ENCODE measurements at places on chromosomes 3 and 15.
A peak's percentile ranks its signal among the peaks of the same experiment; 100 is the strongest.

GRCh38 chr15:46636206-46636605, 1001.4 kb downstream of the SQOR start:
- no peak for DNase-seq

DNA sequence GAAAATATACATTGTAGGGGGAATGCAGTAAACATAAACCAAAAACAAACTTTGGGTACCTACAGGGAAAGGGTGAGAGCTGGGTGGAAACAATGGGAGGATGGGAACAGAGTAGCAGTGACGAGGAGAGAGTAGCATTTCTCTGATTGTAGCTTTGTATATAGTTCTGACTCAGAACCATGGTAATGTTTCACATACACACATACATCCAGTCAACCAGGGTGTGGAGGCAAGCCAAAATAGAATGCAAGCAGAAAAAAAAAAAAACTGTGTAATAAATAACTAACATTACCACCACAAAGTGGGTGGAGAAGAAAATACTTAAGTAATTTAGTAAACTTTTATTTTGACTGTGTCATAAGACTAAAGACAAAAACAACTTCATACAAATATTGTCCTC, 27.2 kb downstream of the BCL2A1 start:
- no peak for DNase-seq

DNA sequence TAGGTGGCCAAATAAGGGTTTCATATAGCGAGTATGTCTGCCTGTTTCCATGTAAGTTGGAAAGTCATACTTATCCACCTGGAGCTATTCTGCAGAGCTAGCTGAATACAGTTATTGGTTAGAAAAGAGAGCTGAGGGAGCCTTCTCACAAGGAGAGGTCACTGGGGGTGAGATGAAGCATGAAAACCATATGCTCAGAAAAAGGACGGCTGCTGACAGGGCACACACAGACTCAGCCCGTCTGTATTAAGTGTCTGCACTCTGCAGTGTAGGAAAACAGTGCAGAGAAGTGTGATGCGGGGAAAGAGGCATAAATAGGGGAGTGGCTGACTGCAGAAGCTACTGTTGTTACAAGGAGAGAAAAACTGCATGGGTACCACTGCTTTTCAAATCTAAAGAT, 58.2 kb downstream of the C3orf70 start:
- DNase-seq: no peak

DNA sequence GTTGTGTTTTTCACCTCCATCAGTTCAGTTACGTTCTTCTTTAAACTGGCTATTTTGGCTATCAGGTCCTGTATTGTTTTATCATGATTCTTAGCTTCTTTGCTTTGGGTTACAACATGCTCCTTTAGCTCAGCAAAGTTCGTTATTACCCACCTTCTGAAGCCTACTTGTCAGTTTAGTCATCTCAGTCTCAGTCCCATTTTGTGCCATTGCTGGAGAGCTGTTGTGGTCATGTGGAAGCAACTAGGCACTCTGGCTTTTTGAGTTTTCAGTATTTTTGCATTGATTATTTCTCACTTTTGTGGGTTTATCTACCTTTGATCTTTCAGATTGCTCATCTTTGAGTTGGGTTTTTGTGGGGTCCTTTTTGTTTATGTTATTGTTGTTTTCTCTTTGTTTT, 151.3 kb downstream of the CFAP20DC start:
- no peak for DNase-seq

- no peak for DNase-seq
Measured at GRCh38 chr3:55968331-55968730, 481.2 kb upstream of the WNT5A start.

GRCh38 chr3:45311953-45312801, 76.2 kb upstream of the LARS2 start:
- no peak for DNase-seq

- DNase-seq: no peak
Measured at GRCh38 chr3:119416873-119417272, 46.5 kb downstream of the TMEM39A start.

GRCh38 chr3:42051384-42052131, 39.6 kb upstream of the TRAK1 start:
- no peak for DNase-seq

- DNase-seq: peak; percentile 8
Measured at GRCh38 chr15:45583731-45584639, 3.2 kb upstream of the BLOC1S6 start.

DNA sequence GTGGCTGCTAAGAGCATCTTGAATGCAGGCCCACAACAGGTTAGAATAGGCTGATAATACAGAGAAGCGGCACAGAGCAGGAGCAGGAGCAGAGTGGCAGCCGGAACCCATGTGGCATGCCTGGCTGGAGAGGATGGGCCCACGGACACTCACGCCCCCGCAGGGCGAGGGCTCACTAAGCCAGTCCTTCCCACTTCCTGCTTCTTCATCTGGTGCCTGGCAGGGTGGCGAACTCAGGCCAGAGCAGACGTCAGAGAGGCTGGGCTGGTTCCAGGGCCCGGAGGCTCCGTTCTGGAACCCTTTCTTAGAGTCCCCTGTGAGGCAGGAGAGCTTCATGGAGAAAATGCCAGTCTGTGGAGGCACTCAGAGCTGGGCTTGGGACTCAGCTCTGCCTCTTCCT, 195.1 kb downstream of the NTRK3 start:
- DNase-seq: no peak

DNA sequence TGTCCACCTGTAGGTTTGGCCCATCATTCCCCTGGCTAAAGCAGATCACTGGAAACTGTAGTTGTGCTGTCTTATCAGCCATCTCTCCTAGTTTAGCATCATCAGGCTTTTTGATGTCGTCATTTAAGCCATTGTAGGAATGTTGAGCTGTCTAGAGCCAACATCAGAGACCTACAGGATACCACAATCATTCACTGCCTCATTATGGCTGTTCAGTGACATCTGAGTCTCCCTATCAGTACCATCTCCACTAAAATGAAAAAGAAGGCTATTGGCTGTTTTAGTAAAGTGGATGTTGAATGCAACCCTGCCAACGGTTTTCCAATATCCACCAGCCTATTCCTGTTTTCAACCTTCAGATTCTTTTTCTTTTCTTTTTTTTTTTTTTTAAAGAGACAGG, 29.2 kb downstream of the RLBP1 start:
- DNase-seq: no peak

- DNase-seq: no peak
Measured at GRCh38 chr3:181384970-181385369, 326.8 kb upstream of the SOX2 start.

- DNase-seq: no peak
Measured at GRCh38 chr3:42758126-42758525, 14.9 kb downstream of the CCDC13 start.

- no peak for DNase-seq
Measured at GRCh38 chr3:179828738-179829137, 175.9 kb downstream of the USP13 start.

DNA sequence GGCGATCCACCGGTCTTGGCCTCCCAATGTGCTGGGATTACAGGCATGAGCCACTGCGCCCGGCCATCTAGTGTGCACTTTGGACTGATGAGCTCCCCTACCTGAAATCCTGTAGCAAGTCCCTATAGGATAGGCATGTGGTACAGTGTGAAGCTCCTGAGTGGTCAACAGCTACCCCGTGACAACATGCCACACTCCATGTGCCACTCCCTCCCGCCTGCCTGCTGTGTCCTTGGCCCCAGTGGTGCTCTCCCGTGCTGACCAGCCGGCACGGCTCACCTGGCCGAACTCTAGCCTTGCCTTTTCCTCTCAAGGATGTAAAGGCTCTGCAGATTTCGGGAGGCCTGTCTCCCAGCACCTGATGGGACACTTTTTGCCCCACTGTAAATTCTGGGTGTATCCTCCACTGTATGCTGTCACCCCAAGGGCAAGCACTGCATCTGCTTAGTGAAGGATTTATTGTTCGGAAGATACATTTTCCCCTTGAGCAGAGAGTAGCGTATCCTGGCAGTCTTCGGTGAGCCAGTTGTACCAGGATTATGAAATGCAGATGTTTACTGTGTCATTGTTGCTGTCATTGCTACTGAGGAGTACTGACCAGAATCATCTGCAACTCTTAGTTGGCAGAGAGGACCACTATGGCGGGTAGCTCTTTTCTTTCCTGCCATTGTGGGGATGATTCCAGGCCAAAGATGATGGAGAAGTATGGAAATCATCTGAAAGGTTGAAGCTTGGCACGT, 64.7 kb downstream of the IGF1R start:
- DNase-seq: no peak

DNA sequence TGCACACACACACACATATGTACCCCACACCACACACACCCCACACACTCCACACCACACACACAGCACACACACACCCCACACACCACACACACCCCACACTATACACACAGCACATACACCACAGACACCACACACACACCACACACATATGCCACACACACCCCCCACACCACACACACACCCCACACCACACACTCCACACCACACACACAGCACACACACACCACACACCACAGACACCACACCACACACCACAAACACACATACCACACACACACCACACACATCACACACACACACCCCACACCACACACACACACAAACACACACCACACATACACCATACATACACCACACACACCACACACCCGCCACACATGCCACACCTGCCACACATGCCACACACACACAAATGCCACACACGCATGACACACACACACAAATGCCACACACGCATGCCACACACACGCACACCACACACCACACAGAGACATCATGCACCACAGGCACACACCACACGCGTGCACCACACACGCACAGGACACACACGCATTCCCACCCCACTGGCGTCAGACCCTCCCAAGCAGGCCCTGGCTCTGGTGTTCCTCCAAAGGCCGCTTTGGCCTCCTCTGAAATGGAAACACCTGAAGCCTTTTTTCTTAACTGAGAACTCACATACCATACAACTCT, 15.7 kb downstream of the CHST13 start:
- DNase-seq: no peak

GRCh38 chr15:79091204-79091867, 756 bp upstream of the RASGRF1 start:
- DNase-seq: no peak

DNA sequence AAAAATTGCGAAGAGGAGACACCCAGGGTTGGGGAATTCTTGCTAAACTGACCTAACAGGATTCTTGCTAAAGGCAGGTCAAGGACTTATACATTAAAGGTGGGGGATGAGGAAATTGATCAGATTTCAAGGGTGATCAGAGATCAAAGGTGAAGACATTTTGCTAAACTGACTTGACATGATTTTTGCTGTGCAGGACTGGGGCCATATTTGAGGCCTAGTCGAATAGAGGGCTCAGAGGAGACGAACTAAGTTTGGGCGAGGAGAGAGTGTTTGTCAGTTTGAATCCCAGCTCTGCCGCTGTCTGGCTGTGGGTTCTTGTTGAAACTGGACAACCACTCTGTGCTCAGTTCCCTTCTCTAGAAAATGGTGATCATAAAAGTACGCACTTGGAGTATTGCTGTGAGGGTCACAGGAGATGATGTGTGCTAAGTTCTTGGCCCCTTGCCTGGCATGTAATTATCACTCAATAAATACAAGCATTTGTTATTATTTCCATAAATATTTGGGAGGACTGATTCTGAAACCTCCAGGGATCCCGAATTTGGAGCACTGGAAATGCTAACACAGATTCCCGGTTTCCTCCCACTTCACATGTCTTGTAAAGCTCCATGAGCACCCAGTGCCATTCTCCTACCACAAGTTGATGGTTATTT, 364.8 kb upstream of the PROK2 start:
- DNase-seq: no peak

GRCh38 chr3:66047311-66048050, 8.8 kb upstream of the MAGI1 start:
- no peak for DNase-seq

DNA sequence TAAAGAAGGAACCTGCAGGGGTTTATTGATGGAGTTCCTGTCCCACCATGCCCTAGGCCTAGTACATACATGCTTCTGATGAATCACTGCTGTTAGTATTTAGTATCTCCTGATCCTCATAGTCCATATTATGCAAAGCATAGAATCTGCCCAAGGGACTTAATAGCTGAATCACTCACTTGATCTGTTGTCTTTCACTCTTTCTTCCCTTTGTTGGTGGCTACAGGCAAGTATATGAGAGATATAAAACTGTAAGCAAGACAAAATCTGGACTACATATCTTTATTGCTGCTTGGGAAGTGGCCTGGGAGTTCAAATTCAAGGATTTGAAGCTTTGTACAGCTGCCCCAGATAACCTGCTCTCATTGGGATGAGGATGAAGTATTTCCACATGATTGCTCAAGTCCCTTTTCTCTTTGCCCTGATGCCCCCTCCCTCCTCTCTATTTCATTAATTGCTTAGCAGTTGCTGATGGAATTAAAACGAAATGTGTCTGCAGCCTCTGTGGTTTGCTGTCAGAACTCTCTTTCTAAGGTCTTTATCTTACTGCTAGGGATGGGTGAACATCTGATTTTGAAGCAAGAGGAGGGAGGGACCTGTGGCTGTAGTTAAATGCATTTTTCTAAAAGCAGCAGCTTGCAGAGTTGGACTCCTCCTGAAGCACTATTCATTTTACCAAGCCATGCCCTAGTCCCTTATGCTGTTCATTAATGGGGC, 114.1 kb downstream of the ZNF609 start:
- no peak for DNase-seq

DNA sequence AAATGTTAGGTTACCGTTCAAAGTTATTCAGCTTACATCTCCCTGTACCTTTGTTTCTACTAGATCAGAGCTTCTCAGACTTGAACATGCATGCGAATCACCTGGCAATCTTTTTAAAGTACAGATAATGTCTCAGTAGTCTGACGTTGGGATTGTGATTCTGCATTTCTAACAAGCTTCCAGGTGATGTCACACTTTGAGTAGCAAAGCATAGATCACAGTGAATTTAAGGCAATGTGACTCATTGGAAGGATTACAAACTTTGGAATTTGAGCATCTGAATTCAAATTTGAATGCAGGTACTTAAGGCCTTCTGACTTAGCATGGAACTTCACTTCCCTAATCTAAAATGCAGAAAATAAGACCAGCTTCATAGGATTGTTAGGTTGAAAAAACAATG, 10.8 kb upstream of the ZMAT3 start:
- no peak for DNase-seq

DNA sequence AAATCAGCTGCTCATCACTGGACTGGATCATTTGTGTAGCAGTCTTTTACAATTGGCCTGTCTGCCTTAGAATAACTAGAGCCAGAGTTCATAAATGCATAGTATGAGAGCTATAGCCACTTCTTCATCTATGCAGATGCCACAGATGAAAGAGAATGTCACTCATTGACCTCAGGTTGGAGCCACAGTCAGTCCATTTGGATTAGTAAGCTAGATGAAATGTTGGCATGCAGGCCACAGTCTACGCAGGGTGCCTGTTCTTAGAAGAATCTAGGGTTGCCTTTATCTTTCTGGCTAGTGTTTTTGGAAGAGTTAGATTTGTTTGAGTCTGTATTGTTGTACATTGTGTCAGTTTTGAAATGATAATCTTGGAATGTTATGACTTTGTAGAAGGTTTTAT, 25.4 kb upstream of the EDEM1 start:
- DNase-seq: no peak

DNA sequence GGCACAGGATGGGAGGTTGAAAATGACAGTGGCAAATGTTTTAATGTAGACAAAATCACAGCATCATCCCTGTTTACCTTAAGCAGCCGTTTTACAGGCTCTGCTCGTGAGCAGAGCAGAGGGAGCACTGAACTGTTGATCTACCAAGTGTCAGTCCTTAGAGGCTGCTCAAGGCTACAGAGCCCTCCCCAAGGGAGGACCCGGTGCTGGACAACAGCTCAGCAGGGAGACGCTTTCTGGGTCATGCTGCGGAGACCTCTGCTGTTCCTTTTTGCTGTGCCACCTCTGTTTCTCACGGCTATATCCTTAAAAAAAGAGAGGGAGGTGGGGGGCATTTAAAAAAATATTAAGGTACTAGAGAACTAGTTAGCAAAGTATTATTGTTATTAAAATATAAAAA, 400.2 kb downstream of the GABRB3 start:
- DNase-seq: no peak

- DNase-seq: no peak
Measured at GRCh38 chr15:100500226-100500990, 28.3 kb downstream of the CERS3 start.

Data from DND-41 (cell line).